Ascending aorta (tissue), 2 donors: ENCODE measurements at places on chromosomes 1 and 21. TPM values are rescaled to one million over a fixed set of nuclear protein-coding genes. Genes with fewer than 3 reads are reported as not detected.

DNA sequence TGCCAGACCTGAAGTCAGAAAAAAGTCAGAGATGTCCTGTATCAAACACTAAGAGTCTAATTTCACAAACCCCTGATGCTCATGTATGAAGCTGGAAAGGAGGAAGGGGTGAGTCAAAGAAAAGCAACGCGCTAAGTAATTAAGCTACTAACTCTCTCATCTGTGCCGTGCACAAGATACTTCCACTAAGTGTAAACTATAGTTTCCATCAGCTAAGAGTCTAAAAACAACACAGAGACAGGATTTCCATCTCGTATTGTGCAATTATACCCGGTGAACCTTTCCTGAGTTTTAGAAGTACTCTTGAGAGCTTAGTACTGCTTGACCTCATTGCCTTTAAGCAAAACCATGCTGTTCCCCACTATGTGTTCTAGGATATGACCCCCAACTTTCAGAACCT, 19.0 kb downstream of the DNALI1 start:
- no peak overlapping the region for H3K4me3 ChIP-seq
- no peak overlapping the region for H3K27ac ChIP-seq
- H3K27me3 ChIP-seq: no peaks in the 10 kb centered on the region
- peaks cover 93% of the 10 kb centered on the region for H3K36me3 ChIP-seq
- DNase-seq: no peak

- no peak for DNase-seq
- peaks cover 5% of the 10 kb centered on the region for H3K4me1 ChIP-seq
- no peaks in the 10 kb centered on the region for H3K27me3 ChIP-seq
- H3K4me3 ChIP-seq: no peak overlapping the region
- no peaks in the 10 kb centered on the region for H3K36me3 ChIP-seq
- H3K27ac ChIP-seq: no peak overlapping the region
Observed at GRCh38 chr1:59188413-59189213, 108.3 kb upstream of the FGGY start.

DNA sequence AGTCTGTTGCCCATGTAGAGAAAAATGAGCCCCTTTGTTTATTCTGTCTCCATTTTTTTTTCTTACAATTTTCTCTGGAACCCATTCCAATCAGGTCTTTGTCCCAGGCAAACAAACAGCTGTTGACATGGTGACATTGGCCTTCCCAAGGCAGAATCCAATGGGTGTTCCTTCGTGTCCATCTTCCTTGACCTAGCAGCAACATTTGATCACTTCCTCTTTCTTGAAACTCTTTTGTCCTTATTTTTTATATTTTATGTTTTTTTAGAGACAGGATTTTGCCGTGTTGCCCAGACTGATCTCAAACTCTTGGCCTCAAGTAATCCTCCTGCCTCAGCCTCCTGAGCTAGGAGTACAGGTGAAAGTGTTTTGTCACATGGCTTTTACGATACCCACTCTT, 65.4 kb upstream of the CACNA1E start:
- H3K27ac ChIP-seq: no peak overlapping the region

DNA sequence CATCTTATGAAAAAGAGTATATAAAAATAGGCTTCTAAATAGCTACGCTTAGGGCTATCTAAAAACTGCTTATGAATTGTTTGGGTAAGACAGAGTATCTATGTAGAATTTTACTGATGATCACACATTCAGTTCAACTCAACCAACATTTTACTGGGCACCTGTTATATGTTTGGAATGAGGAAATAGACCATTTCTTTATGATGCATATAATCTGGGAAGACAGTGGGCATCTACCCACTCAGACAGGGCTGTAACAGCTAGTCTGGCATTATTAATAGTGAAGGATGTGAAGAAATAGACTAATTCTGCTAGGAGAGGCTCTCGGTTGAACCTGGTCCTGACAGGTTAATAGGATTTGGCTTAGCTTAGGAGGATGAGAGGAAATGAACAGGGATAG, 56.9 kb downstream of the TIAM1 start:
- no peaks in the 10 kb centered on the region for H3K27me3 ChIP-seq
- no peaks in the 10 kb centered on the region for H3K36me3 ChIP-seq
- no peak overlapping the region for H3K4me3 ChIP-seq
- H3K27ac ChIP-seq: no peak overlapping the region
- H3K4me1 ChIP-seq: no peaks in the 10 kb centered on the region

- H3K36me3 ChIP-seq: no peaks in the 10 kb centered on the region
- DNase-seq: no peak
- peaks cover 4% of the 10 kb centered on the region for H3K4me1 ChIP-seq
- no peaks in the 10 kb centered on the region for H3K27me3 ChIP-seq
Observed at GRCh38 chr1:116485071-116485735, 85.6 kb downstream of the CD58 start.

DNA sequence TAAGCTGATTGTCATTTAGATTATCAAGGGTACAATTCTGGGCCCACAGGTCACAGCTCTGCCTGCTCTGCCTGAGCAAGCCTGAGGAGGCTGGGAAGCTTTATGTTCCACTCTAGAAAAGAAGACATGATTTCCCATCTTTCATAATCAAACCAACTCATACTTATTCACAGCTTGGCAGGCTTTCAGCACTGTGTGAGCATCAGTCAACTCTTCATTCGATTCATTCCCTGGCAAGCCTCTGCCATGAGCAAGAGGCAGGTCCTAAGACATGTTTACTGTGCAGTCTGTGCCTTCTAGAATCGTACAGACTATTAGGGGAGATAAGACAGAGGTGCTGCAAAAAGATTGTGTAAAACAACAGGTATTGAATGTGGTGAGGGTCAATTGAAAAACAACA, 24.5 kb upstream of the KIRREL1 start:
- peak overlapping the region; percentile 55 for H3K27ac ChIP-seq
- H3K4me3 ChIP-seq: no peak overlapping the region
- DNase-seq: no peak
- peaks cover 11% of the 10 kb centered on the region for H3K4me1 ChIP-seq
- H3K27me3 ChIP-seq: no peaks in the 10 kb centered on the region
- H3K36me3 ChIP-seq: no peaks in the 10 kb centered on the region

- H3K4me3 ChIP-seq: no peak overlapping the region
- no peak for DNase-seq
- no peaks in the 10 kb centered on the region for H3K27me3 ChIP-seq
Observed at GRCh38 chr1:94660994-94661393, 119.4 kb upstream of the F3 start.

GRCh38 chr21:37063433-37063832, 9.4 kb downstream of the PIGP start:
- H3K36me3 ChIP-seq: peaks cover 3% of the 10 kb centered on the region
- H3K4me1 ChIP-seq: no peaks in the 10 kb centered on the region
- no peak overlapping the region for H3K4me3 ChIP-seq

- H3K4me3 ChIP-seq: peak overlapping the region; percentile 26
- peaks cover 64% of the 10 kb centered on the region for H3K36me3 ChIP-seq
- peak overlapping the region; percentile 82 for H3K27ac ChIP-seq
- peaks cover 18% of the 10 kb centered on the region for H3K4me1 ChIP-seq
- no peaks in the 10 kb centered on the region for H3K27me3 ChIP-seq
- DNase-seq: peak; percentile 69
Observed at GRCh38 chr1:6591222-6591621, 11.4 kb downstream of the ZBTB48 start.

DNA sequence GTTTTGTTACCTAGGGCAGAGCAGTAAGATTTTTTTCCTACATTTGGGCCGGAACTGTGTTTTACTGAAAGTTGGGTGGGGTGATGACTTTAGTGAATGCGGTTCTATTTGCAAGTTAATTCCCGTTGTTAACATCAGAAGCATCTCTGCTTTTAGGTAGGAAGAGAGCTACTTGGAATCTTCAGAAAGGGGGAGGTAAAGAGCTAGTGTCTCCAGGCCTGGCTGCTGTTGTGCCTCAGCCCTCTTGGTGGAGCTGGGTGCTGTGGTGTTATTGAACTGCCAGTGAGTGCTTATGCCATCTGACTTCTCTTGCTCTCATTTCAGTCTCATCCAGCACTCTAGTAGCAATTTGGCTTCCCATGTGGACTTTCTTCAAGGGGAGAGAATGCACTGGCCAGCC, 3.4 kb downstream of the KDM4A start:
- DNase-seq: no peak
- peaks cover 6% of the 10 kb centered on the region for H3K4me1 ChIP-seq
- H3K27me3 ChIP-seq: no peaks in the 10 kb centered on the region
- H3K36me3 ChIP-seq: peaks cover 55% of the 10 kb centered on the region
- no peak overlapping the region for H3K4me3 ChIP-seq

GRCh38 chr1:56097713-56098112, 481.6 kb downstream of the PLPP3 start:
- H3K36me3 ChIP-seq: no peaks in the 10 kb centered on the region
- H3K27me3 ChIP-seq: no peaks in the 10 kb centered on the region
- H3K27ac ChIP-seq: no peak overlapping the region

DNA sequence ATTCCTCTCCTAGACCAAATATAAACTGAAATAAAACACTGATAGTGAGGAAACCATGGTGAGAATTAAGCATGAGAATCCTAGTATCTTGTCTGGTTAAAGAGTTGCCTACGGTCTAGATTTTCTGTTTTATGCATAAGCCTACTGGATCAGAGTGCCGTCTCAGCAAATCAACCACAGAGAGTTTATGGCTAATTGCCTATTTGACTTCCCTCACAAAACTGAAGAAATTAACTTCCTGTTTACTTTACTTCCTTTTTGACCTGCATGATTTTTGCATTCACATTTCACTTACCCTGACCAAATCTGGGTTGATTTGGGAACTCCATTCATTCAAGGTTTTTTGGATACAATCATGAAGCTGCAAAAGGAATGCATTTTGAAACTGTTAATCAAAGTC, 5.0 kb downstream of the GCLM start:
- H3K4me1 ChIP-seq: peaks cover 7% of the 10 kb centered on the region
- H3K27me3 ChIP-seq: no peaks in the 10 kb centered on the region
- H3K4me3 ChIP-seq: no peak overlapping the region
- DNase-seq: no peak

DNA sequence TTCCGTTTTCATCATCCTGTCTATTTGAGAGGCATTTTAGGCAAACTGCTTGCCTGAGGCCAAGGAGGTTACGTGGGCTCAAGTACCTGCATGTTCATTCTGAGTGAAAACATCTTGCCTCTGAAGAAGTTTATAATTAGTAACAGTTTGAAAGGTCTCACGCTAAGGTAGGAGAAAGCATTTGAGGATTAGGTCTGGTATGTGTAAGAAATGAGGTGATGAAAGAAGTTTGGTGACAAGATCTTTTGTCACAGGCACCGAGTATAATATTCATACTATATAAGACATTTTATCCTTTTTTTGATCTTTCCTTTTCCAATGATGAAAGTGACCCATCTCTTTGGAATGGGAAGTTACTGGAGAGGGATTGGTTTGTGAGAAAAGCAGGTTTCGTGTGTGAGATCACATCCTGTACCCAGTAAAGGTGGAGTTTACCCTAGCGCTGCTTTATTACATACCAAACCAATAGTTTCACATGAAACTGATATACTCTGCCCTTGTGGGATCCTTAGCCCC, 98.7 kb upstream of the PDC start:
- no peaks in the 10 kb centered on the region for H3K27me3 ChIP-seq
- no peak overlapping the region for H3K4me3 ChIP-seq
- no peaks in the 10 kb centered on the region for H3K4me1 ChIP-seq
- no peaks in the 10 kb centered on the region for H3K36me3 ChIP-seq

DNA sequence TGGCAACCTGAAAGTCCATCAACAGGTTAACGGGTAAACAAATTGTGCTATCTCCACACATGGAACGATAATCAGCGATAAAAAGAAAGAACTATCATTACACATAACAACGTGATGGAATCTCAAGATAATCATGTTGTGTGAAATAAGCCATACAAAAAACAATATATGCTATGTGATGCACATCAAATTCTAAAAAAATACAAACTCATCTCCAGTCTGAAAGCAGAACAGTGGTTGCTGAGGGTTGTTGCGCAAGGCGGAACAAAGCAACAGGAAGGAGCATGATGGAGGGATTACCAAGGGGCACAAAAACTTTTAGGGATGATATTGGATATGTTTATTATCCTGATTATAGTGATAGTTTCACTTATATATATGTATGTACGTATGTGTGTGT, 324.8 kb downstream of the VAV3 start:
- H3K4me1 ChIP-seq: no peaks in the 10 kb centered on the region
- H3K4me3 ChIP-seq: no peak overlapping the region
- H3K27me3 ChIP-seq: no peaks in the 10 kb centered on the region
- H3K36me3 ChIP-seq: no peaks in the 10 kb centered on the region
- no peak for DNase-seq

The ETV3L gene
- not detected for total RNA-seq

The CD101 gene
- total RNA-seq: not detected

The OXCT2 gene
- not detected for total RNA-seq

The LAMC2 gene
- total RNA-seq: 1.1 TPM

The ERG gene
- total RNA-seq: 28.5 TPM
